Renal pelvis (tissue), 12 donors: ENCODE measurements at places on chromosomes 5 and 9. TPM values are rescaled to one million over a fixed set of nuclear protein-coding genes. Genes with fewer than 3 reads are reported as not detected.

GRCh38 chr5:63398346-63398745 is 563.9 kb downstream of the HTR1A start:
- no peak for DNase-seq

GRCh38 chr5:72151646-72152045 is 44.4 kb downstream of the MAP1B start:
- DNase-seq = no peak

DNA sequence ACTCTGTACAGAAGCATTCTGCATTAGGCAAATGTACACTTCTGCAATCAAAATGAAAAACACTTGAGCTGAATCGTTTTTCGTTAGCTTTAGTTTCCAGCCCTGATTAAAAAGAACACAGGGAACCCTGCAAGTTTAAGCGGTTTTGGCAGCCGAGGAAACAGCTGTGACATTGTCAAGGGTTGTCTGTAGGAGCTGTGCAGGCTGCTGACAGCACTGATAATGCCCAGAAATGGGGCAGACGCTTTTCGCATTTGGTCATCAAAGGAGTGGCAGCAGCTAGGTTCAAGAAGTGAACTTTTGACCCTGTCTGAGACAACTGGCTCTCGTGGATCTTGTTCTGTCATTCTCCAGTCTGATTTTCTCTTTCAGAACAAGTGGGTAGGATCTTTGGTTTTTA is 165.6 kb upstream of the CCDC152 start:
- DNase-seq = no peak

DNA sequence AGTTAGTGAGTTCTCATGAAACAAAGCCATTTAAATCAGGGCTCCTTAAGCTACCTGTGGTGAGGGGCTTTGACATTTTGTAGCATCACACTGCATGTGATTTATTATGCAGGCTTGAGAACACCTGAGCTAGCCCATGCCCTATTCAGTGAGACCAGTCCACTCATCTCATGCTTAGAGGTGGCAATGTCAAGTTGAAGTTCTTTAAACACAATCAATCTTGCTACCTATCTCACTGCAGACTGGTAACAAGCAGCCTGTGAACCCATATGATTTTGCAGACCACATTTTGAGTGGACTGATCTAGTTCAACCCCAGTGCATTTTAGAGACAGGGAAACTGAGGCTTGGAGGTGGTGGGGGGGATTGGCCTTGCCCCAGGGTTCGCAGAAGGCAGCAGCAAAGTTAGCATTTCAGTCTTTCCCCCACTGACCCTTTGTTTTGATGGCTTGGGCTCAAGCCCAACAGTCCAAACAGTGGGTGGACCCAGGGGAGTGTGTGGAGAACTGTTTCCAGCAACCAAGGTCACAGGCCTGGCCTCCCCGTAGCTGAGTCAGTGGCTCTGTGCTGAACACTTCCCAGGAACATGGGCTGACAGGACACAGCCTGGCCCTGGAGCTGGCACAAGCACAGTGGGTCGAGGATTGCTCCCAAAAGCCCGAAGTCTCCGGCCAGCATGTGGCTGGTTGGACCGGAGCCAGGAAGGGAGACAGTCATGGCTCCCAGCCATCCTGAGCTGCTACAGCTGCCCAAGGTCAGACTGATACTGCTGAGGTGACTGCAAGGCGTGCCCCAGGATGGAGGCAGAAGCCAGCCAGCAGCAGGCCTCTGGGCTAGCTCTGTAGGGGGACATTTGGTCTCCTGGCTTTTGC is 95.3 kb downstream of the RGS3 start:
- no peak for DNase-seq

DNA sequence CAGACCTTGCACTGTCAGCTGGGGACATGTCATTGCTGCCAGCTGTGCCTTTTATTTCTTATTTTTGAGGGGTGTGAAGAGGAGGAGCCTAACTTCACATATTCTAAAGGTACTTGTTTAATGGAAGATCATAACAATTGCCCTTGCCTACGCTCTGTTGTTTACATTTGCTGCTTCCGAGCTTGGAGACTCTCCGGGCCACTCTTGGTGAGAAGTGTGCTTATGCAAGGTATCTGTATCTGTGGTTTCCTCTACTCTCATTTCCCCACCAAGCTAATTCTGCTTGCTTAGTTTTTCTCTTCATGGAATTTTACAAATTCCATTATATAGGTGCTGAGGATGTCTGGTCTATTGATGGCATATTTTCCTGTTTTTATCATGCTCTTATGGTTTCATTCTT is 105.3 kb downstream of the RASGRF2 start:
- DNase-seq = no peak

GRCh38 chr9:122463828-122464632 is 13.7 kb downstream of the OR1J1 start:
- DNase-seq = no peak

- DNase-seq = no peak
Measured at GRCh38 chr5:169997798-169998197, 17.5 kb upstream of the INSYN2B start.

GRCh38 chr5:112123086-112123485 is 296.0 kb downstream of the EPB41L4A start:
- DNase-seq = no peak

DNA sequence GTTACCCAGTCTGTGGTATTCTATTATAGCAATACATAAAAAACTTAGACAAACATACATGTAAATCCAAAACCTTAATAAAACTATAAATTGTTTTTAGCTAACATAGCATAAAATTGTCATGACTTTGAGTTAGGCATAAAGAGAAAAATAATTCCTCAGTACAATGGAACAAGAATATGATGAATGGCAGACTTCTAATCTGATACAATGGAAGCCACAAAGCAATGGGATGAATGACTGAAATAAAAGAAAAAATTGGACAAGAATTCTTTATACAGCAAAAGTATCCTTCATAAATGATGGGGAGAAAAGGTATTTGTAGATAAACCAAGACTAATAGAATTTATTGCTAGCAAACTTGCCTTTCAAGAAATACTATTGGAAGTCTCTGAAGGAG is 524.2 kb downstream of the GABRG2 start:
- no peak for DNase-seq

GRCh38 chr9:20197976-20198685 is 409.3 kb upstream of the SLC24A2 start:
- no peak for DNase-seq

- DNase-seq = peak; percentile 75
Measured at GRCh38 chr5:150582241-150583109, 58.0 kb upstream of the SYNPO start.

DNA sequence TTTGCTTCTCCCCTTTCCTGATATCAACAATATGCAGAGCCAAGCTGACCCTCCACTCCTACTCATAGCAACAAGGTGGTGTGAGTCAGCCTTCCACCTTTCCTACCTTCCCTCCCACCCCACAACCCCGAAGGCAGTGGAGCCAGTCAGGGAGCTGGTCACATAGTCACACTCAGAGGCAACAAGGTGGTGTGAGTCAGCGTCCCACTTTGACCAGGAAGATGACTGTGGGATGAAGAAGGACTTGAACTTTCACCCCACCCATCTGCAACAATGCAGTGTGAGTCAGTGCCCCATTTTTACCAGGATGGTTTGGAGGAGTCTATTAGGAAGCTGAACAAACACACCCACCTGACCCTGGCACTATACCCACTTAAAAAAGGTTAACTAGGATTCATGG is 30.1 kb upstream of the ZNF782 start:
- no peak for DNase-seq

DNA sequence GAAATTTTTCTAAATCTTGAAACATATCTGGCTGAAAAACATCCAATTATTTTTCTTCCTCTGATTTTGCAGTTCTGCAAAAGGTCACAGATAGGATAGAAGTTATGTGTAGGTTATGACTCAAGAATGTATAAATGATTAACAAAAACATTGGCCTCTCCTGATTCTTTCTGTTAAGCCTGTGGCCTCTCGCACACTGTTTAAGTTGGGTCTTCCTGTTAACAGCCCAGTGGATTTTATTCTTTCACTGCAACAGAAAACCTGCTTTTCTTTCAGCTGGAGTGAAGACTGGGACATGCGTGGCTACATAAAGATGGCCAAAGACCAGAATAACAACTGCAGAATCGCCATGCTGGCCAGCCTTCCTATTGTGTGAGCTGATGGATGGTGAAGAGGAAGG is 17.1 kb upstream of the SPATA31E1 start:
- no peak for DNase-seq

DNA sequence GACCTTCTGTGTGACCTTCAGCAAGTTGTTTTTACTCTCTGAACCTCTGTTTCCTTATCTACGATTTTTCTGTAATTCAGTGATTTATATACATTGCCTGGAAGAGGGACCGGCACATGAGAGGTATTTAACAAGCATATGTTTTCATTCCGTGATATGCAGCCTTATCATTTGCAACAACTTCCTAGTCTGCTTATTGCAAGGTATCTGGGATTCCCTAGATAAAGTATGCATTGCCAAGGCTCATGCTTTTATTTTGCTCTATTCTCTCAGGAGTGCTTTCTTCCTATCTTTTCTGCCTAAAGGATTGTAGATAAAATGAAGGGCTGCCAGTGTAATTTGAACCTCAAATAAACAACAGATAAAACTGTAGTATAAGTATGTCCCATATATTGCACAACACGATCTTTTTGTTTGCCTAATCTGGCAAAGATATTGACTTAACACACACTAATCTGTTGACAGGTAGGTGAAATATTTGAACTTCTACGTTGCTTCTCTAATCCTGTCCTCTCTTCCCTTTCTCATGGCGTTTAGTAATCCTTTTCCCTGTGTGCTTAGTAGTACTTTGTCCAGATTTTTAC is 377.2 kb upstream of the TNC start:
- no peak for DNase-seq

- no peak for DNase-seq
Measured at GRCh38 chr9:137592767-137593166, 2.5 kb upstream of the ZMYND19 start.

Gene CCNO
- polyA plus RNA-seq = 10.0 TPM

Gene FOXD4L3
- not detected for polyA plus RNA-seq

Gene PRRT1B
- 1.5 TPM for polyA plus RNA-seq

Gene MYMK
- polyA plus RNA-seq = not detected

Gene PCDHA12
- polyA plus RNA-seq = 0.14 TPM

Gene GFI1B
- 0.71 TPM for polyA plus RNA-seq

Gene LRRC19
- polyA plus RNA-seq = 12.0 TPM
